Left lobe of liver (tissue), 2 donors: ENCODE measurements at places on chromosomes 4 and X. TPM values are rescaled to one million over a fixed set of nuclear protein-coding genes. Genes with fewer than 3 reads are reported as not detected.

DNA sequence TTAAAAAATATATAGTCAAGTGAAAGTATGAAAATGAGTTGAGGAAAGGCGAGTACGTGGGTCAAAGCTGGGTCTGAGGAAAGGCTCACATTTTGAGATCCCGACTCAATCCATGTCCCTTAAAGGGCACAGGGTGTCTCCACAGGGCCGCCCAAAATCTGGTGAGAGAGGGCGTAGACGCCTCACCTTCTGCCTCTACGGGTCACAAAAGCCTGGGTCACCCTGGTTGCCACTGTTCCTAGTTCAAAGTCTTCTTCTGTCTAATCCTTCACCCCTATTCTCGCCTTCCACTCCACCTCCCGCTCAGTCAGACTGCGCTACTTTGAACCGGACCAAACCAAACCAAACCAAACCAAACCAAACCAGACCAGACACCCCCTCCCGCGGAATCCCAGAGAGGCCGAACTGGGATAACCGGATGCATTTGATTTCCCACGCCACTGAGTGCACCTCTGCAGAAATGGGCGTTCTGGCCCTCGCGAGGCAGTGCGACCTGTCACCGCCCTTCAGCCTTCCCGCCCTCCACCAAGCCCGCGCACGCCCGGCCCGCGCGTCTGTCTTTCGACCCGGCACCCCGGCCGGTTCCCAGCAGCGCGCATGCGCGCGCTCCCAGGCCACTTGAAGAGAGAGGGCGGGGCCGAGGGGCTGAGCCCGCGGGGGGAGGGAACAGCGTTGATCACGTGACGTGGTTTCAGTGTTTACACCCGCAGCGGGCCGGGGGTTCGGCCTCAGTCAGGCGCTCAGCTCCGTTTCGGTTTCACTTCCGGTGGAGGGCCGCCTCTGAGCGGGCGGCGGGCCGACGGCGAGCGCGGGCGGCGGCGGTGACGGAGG lies at the start of gene FMR1:
Gene FMR1, plus strand, starts transcription at position 728 of the 831 bp plus-strand sequence. CDS start 261 bp downstream, outside the sequence.
- peak; percentile 95 for DNase-seq

GRCh38 chr4:41079881-41080560 lies 134.3 kb downstream of the APBB2 start:
- no peak for DNase-seq

DNA sequence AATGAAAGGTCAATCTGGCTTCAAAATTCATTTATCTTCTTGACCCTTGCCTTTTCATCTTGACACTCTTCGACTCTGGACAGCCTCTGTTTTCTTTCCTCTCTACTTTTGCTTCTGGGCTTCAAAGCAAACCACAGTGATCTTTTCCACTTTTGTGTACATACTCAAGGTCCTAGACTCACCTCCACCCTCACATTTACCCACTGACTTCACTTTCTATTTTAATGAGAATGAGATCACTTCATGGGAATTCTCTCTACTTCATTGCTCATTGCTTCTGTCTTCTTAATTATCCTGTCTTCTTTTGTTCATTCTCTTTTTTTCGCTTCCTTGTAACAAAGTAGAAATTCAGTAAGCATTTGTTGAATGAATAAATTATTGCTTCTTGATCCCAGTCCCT lies 330.1 kb upstream of the HAND2 start:
- no peak for DNase-seq

GRCh38 chrX:149462849-149463248 lies 42.3 kb downstream of the IDS start:
- DNase-seq, result no peak

GRCh38 chrX:107742700-107743191 lies 32.8 kb downstream of the TSC22D3 start:
- DNase-seq, result peak; percentile 74

DNA sequence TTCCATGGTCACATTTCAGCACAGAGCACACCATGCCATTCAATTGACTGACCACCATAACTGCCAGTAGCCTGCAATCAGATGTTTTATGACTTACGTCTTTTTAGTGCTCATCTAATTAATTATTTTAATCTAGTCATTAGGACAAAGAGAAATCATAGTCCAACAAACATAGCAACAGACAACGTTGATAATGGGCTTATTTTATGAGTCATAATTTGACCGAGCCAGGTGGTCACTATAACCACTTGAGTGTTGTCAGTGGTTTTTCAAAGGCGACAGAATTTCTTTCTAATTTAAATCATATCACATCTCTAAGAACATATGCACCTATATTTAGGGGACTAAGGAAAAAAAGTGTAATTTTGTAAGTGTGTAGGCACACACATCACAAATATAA lies 1.9 kb downstream of the SEC24D start:
- no peak for DNase-seq

GRCh38 chr4:8297691-8298485 lies 28.3 kb downstream of the HTRA3 start:
- DNase-seq, result no peak

- no peak for DNase-seq
Observed at GRCh38 chr4:183533698-183534097, 28.8 kb downstream of the ING2 start.

- no peak for DNase-seq
Observed at GRCh38 chr4:14592950-14593349, 409.3 kb upstream of the CPEB2 start.

GRCh38 chr4:103786014-103786413 lies 66.2 kb upstream of the TACR3 start:
- DNase-seq, result no peak

GRCh38 chr4:182206916-182207315 lies 36.3 kb upstream of the TENM3 start:
- DNase-seq, result no peak

GRCh38 chr4:181982437-181982836 lies 260.8 kb upstream of the TENM3 start:
- DNase-seq, result no peak

DNA sequence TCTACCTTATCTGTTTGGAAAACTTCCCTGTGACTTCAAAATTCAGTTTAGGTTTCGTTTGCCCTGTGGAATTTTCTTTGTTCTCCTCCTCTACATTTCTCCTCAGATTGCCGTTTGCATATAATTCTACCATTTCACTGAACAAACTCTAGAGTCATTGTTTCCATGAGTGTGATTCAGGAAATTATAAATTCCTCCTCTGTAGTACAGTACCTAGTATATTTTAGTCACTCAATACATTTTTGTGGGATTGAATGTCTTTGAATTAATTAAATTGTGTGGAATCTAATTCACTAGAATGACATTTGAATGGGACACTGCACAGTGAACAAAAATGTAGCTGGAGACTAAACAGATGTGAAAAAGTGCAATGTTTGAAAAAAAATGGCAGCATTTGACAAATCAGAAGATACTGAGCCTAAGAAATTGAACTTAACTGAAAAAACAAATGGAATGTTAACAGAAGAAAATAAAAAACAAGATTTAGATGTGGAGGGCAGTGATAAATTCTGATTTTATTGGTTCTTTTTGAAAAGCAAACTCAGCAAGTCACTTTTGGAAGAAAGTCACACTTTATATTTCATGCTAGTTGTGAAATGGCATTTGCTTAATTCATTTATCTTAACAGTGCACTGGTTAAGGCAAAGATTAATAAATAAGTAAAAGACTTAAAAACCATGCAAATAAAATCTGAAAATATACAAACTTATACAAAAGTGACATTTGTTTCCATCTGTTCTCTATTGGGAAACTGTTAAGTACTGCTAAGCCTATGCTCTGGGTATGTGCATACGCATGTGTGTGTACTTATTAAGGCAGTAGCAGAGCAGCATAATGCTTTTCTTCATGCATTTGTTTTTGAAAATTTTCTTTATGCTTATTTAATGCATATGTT lies 512.3 kb downstream of the FAT4 start:
- DNase-seq, result no peak

DNA sequence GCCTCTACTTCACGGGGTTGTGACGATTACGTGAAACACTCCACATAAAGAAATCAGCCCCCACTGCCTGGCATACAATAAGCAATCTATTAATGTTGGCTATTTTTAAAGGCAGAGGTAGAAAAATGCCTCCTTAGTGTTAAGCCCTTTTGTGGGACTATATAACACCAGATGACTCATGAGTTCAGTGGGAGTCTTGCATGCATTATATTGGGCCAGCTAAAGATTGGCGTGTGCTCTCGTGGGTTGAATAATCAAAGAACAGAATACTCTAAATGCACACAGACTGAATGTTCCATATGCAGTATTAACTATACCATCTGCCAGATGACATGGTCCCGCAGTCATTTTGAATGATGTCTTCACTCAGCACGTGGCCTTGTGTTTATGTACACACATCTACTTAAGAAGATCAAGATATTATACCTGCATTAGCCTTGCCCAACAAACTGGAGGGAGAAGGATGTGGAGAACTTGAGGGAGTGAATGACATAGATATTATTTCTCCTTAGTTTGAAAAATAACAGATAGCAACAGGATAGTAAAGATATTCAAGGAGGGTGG lies 85.0 kb upstream of the MYOZ2 start:
- DNase-seq, result no peak

- no peak for DNase-seq
Observed at GRCh38 chr4:105808030-105808749, 87.1 kb upstream of the NPNT start.

- no peak for DNase-seq
Observed at GRCh38 chrX:154738011-154738738, 12.7 kb downstream of the GAB3 start.

SNCA gene
- total RNA-seq, result 0.20 TPM

HTN3 gene
- total RNA-seq, result not detected
